ENCODE measurements at places on chromosomes 5 and 9.

- no peak for DNase-seq
These were observed 217.2 kb downstream of the TARS1 start for GRCh38 chr5:33657804-33658440.

- no peak for DNase-seq
These were observed 124.6 kb downstream of the ACER2 start for GRCh38 chr9:19533373-19533772.

DNA sequence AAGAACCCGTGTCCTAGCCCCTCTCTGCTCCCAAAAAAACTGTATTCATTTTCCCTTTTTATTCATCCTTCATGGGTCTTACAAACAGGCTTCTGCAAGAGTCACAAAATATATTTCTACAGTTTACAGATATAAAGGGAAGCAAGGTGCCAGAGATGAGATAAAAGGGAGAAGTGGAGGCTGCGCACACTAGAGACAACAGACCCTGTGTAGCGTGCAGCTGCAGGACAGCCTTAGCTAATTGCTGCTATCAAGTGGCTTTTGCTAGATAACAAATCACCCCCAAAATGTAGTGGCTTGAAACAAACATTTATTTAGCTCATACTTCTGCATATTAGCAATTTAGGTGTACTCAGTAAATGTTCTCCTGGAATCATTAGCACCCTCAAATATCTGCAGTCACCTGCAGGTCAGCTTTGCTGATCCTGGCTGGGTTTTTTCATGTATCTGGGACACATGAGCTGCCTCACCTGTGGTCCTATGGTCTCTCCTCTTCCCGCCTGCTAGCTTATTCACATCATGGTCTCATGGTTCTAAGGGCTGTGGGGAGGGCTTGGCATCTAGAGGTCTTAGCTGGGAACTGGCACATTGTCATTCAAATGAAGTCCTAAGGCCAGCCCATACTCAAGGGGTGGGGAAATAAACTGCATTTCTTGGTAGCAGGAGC, 29.4 kb downstream of the ARHGEF37 start:
- DNase-seq = peak; percentile 38

DNA sequence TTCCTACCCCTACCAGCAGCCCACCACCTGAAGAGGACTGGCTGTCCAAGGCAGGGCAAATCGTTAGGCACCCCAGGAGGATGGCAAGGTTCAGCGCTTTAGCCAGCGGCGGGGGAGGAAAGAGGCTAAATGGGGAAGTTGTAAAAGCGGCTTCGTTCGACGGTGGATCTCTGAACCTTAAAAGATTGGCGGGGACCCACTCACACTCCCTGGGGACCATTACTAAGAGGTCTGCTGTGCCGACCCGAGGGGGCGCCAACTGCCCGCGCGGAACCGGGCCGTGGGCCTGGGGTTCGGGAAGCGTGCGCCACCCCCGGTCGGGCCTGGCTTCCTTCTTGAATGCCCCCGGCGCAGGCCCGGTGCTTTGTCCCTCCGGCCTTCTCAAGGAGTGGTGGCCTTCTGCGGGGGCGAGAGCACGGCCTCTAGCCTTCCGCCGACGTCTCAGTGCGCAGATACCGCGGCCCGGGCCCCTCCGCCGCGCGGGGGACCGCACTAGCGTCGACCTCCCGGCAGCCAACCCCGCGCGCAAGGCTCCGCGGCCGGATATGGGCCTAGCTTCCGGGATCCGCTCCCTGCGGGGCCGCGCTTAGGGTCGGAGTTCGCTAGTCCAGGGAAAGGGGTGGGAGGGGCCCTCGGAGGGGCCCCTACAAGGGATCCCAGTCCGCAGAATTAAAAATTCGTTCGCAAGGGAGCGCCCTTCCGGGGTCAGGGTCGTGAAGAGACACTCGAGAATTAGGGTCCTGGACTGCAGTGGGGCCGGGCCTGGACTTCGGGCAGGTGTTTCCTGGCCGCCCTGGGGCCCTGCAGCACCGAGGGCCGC, 10.5 kb downstream of the NR2F1-AS1 start:
- no peak for DNase-seq

DNA sequence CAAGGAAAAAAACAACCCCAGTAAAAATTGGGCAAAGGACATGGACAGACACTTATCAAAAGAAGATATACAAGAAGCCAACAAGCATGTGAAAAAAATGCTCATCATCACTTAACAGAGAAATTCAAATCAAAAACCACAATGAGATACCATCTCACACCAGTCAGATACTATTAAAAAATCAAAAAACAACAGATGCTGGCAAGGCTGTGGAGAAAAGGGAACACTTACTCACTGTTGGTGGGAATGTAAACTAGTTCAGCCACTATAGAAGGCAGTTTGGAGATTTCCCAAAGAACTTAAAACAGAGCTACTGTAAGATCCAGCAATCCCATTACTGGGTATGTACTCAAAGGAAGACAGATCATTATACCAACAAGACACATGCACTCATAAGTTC, 157.4 kb downstream of the EDIL3 start:
- DNase-seq = no peak

GRCh38 chr9:15249981-15250380, 57.0 kb downstream of the TTC39B start:
- no peak for DNase-seq

DNA sequence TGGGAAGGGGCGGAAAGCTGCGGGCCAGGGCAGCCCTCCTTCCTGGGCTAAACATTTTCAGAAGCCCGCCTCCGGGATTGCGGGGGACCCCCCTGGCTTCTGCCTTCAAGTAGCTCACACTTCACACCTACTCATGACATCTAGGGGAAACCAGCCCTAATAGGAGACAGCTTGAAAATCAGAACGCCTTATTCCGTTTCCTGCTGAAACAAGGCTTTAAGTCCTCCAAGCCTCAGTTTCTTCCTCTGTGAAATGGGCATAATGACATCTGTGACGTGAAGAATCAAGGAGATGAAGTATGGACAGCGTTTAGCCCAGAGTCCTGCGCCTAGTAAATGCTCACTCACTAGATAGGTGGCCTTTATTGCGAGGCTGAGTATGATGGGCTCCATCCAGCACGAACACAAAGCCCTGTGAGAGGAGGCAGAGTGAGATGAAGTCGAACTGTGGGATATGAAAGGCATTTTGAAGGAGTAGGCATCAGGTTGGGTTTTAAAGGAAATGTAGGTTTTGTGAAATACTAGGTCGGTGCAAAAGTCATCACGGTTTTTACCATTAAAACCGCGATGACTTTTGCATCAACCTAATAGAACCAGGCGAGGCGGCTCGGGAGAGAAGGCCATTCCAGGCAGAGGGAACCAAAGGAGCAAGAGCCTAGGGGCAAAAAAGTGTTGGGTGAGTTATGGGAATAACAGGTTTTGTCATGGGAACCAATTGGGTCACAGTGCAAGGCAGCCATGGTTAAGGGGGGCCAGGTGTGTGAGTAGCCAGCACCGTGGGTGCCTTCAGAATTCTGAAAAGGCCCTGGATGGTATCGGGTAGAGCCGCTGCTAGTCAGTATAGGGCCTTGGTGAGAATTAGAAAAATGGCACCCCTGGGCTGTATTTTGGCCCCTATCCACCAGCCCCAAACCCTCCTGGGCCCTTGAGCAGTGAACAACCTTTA, 1.0 kb upstream of the TSC1 start:
- DNase-seq = no peak

- no peak for DNase-seq
These were observed 331.9 kb upstream of the RFX3 start for GRCh38 chr9:3857673-3858072.

- no peak for DNase-seq
These were observed 269.2 kb downstream of the NR3C1 start for GRCh38 chr5:143134269-143134668.

- DNase-seq = no peak
These were observed 502.5 kb upstream of the IZUMO3 start for GRCh38 chr9:25048098-25048724.

- peak; percentile 95 for DNase-seq
These were observed 207.1 kb upstream of the PAPPA start for GRCh38 chr9:115946530-115946929.

- DNase-seq = peak; percentile 27
These were observed 37.0 kb upstream of the PIK3R1 start for GRCh38 chr5:68178579-68178978.

DNA sequence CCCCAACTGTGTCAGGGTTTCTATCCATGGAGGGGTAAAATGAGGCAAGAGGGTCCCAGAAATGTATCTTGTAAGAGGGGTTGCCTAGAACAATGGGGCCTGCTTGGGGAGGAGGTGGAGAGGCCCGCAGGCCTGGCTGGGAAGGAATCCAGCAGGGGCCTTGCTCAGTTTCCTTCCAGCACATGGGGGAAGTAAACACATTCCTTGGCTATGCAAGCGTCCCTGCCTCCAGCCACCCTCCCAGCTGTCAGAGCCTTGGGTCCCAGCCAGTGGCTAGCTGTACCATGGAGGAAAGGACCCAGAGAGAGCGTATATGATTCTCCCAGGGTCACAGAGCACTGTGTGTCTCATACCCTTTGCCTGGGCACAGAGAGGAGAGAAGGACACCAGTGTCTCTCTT, 71.1 kb upstream of the IL17B start:
- no peak for DNase-seq

DNA sequence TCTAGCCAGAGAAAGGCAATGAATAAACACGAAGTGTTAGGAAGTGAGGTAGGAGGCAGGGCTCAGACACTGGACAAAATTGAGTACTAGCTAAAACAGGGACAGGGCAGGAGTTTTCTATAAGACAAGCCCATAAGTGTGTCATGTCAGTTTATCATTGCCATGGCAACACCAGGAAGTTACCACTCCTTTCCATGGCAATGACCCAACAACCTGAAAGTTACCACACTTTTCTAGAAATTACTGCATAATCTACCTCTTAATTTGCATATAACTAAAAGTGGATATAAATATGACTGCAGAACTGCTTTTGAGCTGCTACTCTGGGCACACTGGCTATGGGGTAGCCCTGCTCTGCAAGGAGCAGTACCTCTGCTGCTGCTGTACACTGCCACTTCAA, 442.5 kb upstream of the COX7C start:
- DNase-seq = no peak

DNA sequence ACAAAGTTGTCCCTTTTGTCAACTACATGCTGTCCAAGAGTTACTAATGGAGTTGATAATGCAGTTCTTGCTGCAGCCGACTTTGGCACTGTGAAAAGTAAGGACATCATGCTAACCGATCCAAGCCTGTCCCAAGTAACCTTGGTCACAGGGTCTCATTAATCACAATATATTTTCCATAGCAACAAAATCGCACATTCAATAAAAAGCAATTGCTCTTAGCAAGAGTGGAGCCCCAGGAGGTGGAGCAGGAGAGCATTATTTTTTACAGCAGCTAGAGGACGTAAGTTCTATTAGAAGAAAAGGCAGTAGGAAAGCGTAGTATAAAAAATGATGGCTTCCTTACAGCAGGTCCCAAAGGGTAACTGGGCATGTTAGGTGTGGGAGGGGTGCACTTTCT, 570.3 kb downstream of the EBF1 start:
- no peak for DNase-seq

DNA sequence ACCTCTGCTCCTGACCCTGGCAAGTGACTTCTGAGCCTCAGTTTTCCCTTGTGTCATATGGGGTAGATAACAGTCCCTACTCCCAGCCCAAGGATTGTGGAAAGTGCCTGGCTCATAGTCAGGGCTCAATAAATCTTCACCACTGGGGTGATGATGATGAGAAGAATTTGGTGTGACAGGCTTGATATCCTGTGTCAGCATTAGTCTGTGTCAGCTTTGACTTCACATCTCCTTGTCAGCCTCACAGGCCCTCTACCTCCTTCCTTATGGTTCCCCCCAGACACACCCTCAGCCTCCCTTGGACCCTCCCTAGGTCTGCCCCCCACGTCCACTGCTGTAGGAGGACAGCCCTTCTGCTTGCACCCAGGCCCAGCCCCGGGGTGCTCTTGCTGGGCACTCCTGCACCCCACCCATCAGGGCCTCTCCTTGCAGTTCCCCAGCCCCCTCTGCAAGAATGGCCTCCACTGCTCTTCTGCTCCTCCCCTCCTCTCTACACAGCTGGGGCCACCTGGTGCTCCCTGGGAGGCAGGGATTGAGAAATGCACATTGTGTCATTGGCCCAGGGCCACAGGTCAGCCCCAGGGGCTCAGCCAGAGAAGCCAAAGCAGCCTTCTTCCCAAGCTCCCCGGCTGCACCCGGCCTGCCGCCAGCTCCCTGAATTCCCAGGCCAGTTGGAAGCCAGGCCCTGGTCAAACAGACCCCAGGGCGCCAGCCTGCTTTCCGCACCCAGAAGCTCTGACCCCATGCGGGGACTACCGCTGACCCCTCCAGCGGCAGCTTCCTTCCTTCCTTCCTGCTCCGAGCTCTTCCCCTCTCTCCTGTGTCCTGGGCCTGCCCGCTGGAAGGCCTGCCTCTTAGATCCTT, 7.7 kb downstream of the FGFR4 start:
- no peak for DNase-seq

Data from A549 (cell line).